ENCODE measurements at places on chromosomes 3 and 15.

DNA sequence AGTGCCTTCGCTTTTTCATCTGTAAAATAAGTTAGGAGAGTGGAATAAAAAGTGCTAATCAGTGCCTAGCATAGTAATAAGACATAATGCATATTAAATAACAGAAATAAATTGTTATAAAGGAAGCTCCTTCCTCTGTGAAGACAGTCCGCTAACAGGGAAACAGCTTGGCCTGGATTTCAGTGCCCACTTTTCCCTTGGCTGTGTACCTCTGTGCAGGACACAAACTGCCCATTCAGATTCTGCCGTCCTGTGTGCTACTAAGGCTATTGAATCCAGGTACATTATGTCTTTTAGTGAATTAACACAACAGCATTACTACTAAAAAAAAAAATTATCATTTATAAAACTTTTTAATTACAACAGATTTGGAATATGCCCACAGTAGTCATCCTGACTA is 90.7 kb downstream of the TBL1XR1 start:
- DNase-seq = no peak

- DNase-seq = no peak
Measured at GRCh38 chr3:51075221-51075775, 309.8 kb upstream of the MANF start.

DNA sequence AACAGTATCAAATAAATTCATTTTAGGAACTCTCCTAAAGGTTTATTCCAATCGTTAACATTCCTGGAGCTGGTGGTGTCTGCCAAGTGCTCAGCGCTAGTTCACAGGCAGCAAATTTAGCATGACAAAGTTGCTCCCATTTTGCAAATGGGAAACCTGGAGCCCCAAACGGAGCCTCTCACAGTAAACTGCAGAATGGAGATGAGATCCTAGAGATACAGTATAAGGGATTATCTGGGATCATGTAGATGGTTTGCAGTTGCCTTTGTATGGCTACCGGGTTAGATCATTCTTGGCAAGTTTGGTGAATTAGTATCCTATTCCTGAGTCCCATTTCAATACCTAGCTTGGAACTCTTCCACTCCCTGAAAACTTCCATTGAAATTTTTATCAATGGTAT is 173.7 kb downstream of the CDIN1 start:
- DNase-seq = no peak

GRCh38 chr3:189869165-189869564 is 238.0 kb downstream of the TP63 start:
- DNase-seq = no peak

DNA sequence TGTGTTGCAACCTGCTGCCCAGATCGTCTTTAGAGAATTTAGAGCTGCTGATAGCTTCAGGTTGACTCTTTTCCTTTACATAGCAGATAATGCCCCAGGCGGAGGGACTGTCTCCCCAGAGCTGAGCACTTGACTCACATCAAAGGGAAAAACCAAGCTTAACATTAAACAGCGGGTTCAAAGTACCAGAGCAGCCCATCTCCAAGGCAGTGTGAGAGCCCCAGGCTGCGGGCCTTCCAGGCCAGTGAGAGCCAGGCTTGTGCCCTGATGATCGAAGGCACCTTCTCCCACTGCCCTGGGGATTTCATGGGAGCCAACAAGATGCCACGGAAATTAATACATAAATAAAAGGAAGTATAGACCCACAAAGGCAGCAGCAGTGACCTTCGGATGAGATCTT is 275.6 kb downstream of the XXYLT1 start:
- DNase-seq = no peak

All from NCI-H1436 (cell line).